ENCODE measurements at places on chromosomes 3 and 15.

DNA sequence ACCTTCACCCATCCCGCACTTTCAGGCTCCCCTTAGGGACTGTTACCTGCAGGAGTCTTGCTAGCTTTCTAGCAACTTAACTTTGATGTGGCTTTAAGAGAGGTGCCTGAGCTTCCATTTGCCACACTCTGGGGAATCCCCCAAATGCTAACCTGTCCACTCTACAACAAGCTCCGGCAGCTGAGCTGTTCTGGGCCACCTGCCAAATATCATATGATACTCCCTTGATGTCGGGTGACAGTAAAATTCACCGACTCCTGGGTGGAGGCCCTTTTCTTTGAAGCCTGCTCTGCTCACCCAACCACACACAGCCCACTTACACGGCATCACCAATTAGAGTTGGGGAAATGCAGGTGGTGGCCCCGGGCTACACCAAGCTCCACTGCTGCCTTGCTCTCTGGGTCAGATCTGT is 38.0 kb upstream of the XCR1 start:
- DNase-seq = peak; percentile 88

GRCh38 chr15:56428821-56429458 is 36.0 kb downstream of the MNS1 start:
- no peak for DNase-seq

DNA sequence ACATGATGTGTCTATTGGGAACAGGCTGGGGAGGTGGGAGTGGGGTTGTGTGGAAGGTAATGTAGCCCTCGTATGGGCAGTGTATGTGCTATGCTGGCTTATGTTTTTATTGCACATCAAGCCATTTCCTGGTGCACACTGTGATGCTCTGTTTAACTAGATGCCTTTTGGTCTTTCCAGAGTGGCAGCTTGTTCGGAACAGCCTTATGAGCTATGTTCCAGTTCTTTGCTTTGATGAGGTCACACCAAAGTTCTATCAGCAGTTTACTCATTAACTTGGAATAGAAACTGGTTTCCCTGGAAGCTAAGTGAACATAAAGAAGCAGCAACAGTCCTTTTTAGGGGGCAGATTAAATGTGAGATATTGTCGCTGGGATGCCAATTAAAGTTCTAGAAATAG is 133.9 kb downstream of the DIPK2A start:
- no peak for DNase-seq

DNA sequence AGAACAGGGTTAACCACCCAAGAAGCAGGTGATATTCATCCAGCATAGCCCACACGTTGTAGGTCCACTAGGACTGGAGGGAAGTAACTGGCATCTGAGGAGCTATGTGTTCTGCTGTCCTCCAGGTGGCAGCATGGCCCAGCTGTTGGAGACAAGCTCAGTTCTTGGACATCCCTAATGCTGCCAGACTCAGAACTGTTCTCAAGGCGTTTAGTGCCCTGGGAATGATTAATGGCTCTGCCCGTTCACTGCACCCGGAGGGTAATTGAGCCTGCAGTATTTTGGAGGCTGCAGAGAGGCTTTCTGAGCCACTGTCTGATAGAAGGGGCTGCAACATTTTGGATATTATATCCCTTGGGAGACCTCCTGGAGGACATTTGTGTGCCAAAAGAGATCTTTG is 521.3 kb upstream of the SEMA6D start:
- DNase-seq = peak; percentile 3

DNA sequence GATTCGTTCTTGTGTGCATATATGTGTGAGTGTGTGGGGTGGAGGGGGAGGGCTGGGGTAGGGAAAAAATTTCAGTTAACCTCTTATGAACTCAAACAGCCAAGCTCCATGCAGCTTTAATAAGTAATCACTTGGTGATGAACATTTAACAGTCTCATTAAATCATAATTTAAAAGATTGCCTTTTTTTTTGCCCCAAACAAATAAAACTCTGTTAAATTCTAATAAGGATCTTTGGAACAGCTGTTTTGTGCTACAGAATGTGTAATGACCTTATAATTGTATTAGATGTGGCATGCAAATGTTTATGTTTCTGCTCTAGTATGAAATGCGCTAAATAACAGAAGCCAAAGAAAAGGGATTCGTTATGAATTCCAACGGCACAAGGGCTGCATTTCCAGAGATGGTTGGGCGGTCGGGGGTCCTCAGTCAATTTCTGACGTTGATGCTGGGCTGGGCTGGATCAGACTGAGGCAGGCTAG is 80.0 kb upstream of the RORA start:
- no peak for DNase-seq

DNA sequence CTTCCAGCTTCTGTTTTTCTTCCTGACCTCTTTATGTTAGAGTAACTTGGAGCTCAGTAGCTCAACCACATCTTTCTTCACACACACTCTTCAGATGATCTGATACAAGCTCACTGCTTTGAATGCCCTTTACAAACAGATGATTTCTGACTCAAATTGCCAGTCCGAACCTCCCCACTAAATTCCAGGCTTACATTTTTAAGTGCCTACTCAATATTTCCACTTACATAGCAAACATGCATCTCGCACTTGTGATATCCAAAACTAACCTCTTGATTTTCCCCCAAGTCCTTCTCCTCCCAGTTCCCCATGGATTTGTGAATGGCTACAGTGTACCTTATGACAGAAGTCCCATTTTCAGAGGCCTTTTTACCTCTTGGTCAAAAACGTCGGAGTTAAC is 139.1 kb downstream of the GBE1 start:
- no peak for DNase-seq

DNA sequence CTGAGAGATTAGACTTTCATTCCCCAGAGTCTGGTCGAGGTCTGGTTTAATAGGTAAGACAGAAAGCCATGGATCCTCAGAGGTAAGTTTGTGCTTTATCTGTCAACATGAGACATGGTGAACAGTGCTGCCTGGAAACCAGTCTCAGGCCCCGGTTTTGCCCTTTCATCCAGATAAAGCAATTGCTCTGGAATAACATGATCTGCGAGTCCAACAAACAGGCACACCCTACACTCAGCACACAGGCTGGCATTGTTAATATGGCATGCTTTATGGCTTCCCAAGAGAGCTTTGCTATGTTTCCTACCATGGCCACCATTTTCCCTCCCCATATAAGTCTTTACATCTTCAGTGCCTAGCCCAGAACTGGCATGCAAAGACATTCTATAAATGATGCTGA is 30.1 kb upstream of the MNS1 start:
- DNase-seq = no peak

GRCh38 chr3:61438253-61439121 is 122.9 kb upstream of the PTPRG start:
- DNase-seq = no peak

DNA sequence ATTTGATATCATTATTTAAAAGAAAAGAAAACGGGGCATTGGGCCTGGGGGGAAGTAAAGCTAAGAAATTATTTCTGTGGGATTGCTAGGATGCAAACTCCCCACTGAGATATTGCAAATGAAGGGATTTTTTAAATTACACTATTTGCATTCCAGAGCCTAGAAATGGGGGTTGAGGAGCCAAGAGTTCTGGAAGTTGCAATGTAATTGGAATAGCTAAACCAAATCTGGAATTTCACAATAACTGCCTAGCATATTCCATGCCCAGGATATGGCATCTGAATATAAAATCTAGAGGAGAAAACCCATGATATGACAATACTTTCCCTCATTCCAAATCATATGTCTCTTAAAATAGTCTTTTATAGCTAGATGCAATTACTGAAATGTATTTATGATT is 93.0 kb downstream of the CADM2 start:
- no peak for DNase-seq

GRCh38 chr15:90427185-90427584 is 39.1 kb downstream of the IQGAP1 start:
- DNase-seq = no peak

DNA sequence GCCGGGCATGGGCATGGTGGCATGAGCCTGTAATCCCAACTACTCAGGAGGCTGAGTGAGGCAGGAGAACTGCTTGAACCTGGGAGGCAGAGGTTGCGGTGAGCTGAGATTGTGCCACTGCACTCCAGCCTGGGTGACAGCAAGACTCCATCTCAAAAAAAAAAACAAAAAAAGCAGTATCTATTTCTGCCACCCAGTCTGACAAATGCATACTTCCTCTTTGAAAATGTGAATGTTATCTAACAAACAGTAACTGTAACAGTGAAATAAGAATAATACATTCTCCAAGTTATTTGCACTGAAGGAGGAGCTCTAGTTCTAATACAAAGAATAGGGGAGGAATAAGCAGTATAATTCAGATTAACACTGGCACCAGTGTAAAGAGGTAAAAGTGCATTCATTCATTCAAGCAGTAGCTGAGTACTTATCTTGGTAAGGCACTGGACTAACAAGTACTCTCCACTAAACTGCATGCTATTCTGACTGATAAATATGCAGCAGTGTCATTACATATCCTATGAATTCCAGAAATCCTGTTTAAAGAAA is 12.9 kb downstream of the VPS13C start:
- DNase-seq = no peak

GRCh38 chr15:85607141-85607806 is 187.5 kb downstream of the KLHL25 start:
- DNase-seq = no peak

- no peak for DNase-seq
Measured at GRCh38 chr3:118380576-118380975, 654.1 kb downstream of the IGSF11 start.

GRCh38 chr3:133283958-133284807 is 115.7 kb upstream of the BFSP2 start:
- DNase-seq = no peak

GRCh38 chr3:62462104-62462762 is 88.9 kb upstream of the FEZF2 start:
- no peak for DNase-seq

- no peak for DNase-seq
Measured at GRCh38 chr3:195829897-195830254, 18.1 kb upstream of the MUC4 start.

- DNase-seq = no peak
Measured at GRCh38 chr15:35293353-35294130, 208.4 kb upstream of the NANOGP8 start.

- DNase-seq = no peak
Measured at GRCh38 chr3:9401986-9402385, 4.6 kb downstream of the SETD5 start.

DNA sequence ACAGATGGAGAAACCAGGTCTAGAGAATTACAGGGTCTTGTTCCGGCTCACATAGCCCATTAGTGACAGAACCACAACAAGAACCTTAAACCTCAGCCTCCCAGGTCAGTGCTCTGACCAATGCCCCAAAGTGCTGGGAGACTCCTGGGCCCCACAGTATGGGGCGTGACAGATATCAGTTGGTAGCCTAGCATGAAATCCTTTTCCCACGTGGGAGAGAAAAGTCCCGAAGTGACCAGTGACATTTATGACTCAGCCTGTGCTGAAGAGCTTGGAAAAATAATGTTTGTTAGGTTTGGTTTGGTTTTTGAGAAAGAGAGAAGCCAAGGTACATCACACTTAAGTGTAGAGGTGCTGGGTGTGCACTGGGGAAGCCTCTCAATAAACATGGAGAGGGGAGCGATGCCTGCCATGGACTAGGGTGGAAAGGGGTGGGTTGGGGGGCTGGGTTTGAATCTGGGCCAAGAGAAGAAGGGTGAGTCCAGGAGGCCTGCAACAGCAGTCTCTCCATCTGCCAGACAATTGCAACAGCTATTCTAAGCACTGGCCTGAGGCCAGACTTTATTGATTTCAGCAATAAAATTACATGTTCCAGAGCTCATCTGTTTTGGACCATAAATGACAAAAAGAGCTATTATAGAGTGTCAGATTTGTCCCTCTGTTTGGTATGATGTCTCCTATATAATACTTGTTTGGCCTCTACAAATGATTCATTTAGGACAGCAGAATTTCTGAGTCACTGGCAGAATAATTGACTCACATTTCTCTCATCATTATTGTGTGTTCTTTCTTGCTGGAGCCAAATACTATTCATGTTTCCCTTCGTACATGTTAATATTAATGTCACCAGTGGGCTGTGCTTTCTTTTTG is 43.4 kb downstream of the C2CD4A start:
- no peak for DNase-seq

- no peak for DNase-seq
Measured at GRCh38 chr3:89966877-89967665, 859.6 kb downstream of the EPHA3 start.

GRCh38 chr15:100940767-100941379 is 21.7 kb downstream of the LRRK1 start:
- no peak for DNase-seq

- DNase-seq = no peak
Measured at GRCh38 chr3:157113832-157114505, 46.0 kb downstream of the CCNL1 start.

- peak; percentile 19 for DNase-seq
Measured at GRCh38 chr3:66489581-66489980, 11.2 kb downstream of the LRIG1 start.

- DNase-seq = no peak
Measured at GRCh38 chr15:63451671-63452315, 52.6 kb upstream of the USP3 start.

DNA sequence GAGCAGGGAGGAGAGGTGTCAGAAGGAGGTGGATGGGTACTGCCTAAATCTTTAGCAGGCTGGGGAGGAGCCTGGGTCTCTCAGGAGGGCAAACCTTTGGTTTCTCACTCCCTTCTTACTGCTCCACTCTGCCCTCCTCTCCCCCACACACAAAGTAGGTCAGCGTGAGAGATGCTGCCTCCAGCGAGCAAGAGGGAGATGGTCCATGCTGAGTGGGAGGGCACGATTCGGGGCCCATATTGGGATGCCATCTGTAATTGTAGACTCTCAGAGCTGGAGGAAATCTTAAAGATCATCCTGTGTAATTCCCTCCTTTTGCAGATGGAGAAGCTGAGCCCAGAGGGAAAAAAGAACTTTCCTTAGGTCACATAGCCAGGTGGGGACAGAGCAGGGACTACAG is 34.2 kb upstream of the SYN2 start:
- DNase-seq = no peak

- no peak for DNase-seq
Measured at GRCh38 chr3:63976872-63977200, 46.5 kb downstream of the PSMD6 start.

Measured in stimulated activated CD4-positive, alpha-beta T cell treated with anti-CD3 and anti-CD28 coated beads, Interleukin-4, amount 100 ng/mL, for 4 hours (primary cell).